ENCODE measurements at places on chromosomes 2 and 18.

GRCh38 chr18:77944533-77944932 is 694.9 kb downstream of the GALR1 start:
- no peak for DNase-seq

DNA sequence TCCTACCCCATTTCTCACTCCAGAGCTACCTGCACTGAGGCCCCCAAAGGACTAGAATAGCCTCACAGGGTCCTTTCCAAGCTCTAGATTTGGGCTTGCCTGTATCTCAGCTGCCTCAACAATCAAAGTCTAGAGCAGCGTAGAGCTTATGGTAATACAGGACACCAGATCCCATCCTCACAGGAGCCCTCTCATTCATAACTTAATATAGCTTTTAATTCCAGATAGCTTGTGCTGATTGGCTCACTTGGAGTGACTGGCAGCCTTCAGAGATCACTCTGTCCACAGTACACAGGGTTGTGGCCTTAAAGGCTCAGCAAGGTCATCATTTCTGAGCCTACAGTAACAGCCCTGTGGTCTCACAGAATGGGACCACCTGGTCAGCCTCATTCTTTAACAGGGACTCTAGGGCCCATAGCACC is 51.4 kb downstream of the ZFP36L2 start:
- DNase-seq = peak; percentile 39

DNA sequence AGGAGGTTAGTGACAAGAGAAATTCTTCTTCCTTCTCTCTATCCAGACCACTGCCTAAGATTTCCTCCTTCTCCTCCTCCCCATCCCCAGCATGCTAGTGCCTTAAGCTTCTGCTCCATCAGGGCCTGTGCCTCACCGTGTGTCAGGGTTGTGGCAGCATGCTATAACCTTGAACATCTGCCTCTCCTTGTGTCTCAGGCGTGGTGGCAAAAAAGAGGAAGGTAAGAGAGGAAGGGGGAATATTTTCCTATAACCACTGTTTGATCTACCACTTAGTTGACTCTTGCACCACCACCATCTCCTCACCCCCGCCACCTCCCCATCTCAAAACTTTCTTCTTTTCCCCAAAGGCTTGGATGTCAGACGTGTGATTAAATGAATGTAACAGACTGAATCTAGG is 38.3 kb upstream of the PEX13 start:
- DNase-seq = no peak

DNA sequence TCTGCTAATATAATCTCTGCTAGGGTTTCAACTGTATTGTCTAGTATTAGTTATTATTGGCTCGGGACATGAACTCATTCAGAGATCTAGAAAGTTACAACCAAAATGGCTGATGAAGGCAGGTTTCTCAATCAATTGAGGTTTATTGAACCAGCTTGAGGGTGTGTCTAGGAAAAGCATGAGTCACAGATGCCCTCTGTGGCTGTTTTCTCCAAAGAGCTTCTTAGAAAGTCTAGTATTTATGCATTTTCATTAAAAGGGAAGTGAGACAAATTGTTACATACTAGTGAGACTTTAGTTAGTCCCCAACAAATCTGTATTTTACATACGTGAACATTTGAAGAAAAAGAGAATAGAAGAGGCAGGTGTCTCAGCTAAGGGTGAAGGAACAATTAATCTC is 23.0 kb upstream of the RTTN start:
- no peak for DNase-seq

DNA sequence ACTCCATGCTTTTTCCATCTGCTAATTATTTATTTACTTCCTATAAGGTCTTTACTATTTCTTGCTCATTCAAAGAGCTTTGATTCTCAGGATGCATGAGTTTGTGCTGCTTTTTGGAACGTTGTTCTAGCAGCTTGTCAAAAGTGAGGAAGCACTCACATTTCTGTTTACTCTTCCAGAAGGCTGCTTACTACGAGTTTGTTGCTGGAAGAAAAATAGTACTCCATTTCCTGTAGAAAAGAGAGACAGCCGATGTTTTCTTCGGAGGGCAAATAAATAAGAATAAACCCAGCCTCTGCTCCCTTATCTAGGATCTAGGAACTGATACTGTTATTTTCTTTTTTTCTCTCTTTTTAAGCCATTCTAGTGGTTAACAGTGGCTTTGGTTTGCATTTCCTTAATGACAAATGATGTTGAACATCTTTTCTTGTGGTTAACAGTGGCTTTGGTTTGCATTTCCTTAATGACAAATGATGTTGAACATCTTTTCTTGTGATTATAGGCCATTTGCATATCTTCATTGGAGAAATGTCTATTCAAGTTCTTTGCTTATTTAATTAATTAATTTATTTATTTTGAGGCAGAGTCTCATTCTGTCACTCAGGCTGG is 20.5 kb downstream of the CYP27A1 start:
- no peak for DNase-seq

Data from fibroblast of gingiva (primary cell).